ENCODE measurements at places on chromosomes 6 and 20.

DNA sequence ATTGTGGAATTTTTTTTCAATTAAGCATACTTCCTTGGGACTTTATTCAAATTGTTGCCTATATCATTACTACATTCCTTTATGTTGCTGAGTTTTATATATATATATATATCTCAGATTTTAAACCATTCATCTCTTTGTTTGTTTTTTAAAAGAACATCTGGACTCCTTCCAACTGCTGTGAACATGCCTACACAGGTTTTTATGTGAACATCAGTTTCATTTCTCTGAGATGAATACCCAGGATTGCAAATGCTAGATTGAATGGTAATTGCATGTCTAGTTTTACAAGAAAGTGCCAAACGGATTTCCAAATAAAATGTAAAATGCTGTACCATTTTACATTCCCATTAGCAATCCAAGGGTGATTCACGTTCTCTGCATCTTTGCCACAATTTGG is 1289.3 kb downstream of the HACE1 start:
- DNase-seq, result no peak

GRCh38 chr6:37060195-37060559 is 54.7 kb downstream of the FGD2 start:
- DNase-seq, result no peak

DNA sequence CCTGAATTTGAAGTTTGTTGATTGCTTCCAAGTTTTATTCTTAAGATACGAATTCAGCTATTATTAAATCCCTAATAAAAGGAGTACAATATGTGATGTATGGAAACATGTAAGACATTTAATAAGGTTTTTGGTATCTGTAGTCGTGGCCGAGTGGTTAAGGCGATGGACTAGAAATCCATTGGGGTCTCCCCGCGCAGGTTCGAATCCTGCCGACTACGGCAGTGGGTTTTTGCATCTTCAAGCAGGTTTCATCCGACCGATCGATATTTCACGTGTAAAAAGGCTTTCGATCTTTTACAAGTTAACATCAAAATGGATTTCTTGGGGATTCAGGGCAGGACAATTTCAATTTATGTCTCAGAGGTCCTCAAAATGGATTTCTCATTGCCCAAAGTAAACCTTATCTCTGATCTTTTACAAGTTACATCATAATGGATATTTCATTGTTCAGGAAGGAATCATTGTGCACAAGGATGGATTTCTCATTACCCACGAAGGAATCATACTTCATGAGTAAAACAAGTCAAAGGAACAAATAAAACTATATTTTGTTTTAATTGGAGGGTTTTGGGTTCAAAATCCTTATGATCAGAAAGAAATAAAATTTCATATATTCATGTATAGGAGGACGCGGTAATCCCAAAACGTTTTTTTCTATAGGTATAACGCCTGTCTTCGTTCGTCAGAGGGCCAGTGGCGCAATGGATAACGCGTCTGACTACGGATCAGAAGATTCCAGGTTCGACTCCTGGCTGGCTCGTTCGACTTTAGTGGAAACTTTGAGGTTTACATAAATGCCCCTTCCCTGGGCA is 37.3 kb upstream of the BTN3A2 start:
- DNase-seq, result no peak

GRCh38 chr6:121510568-121511177 is 75.2 kb downstream of the GJA1 start:
- DNase-seq, result no peak

- no peak for DNase-seq
Measured at GRCh38 chr6:37822851-37823682, 3.5 kb downstream of the ZFAND3 start.

- DNase-seq, result no peak
Measured at GRCh38 chr6:71126506-71126905, 162.1 kb upstream of the OGFRL1 start.

DNA sequence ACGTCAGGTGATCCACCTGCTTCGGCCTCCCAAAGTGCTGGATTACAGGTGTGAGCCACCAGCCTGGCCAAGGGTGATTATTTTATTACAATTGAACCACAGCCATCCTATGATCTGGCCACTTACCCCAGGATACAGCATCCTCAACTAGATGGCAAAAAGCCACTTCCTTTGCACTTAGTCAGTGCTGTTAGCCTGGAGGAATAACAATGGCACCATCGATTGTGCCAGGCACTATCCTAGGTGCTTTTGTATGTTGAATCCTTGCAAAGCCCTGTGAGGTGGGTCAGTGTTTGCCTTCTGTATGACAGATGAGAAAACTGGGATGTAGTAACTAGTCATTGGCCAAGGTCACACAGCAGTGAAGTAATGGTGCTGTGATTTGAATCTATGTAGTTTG is 11.2 kb upstream of the TTPAL start:
- DNase-seq, result no peak

DNA sequence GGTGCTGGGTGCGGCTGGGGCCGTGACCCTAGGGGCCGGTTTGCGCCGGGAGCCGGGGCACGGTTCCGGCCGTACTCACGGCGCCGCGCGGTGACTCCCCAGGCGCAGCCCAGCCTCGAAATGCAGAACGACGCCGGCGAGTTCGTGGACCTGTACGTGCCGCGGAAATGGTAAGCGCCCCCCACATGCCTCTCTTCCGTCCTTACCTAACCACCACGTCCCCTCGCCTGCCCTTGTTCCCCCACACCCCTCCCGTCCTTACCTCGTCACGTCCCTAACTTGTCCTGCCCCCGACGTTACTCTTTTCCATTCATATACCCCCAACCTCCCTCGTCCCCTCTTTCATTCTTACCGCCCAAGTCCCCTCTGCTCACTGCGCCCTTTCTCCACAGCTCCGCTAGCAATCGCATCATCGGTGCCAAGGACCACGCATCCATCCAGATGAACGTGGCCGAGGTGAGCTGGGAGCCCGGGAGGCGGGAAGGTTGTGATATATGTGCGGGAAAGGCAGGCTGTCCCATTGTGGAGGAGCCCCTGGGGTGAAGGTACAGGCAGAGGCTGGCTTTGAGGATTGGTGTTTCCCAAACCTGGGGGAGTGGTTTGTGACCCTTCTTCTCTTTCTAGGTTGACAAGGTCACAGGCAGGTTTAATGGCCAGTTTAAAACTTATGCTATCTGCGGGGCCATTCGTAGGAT is 463 bp downstream of the RPS21 start:
- no peak for DNase-seq

- DNase-seq, result no peak
Measured at GRCh38 chr20:57030611-57031600, 235.5 kb downstream of the BMP7 start.

- no peak for DNase-seq
Measured at GRCh38 chr6:111959766-111960165, 86.5 kb upstream of the FYN start.

DNA sequence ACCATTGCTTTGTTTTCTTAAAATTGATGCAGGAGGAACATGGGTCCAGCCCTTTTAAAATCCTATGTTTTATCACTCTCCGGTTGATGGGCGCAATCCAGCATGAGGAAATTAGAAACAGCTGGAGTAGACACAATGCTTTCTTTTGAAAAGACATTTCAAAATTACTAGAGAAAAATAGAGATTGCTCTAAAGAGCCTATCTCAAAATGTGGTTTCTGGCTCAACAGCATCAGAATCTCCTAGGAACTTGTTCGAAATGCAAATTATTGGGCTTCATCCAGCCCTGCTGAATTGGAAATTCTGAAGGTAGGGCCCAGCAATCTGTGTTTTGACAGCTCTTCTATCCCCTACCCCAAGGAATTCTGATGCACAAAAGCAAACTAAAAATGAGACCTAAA is 190.8 kb upstream of the BMP2 start:
- no peak for DNase-seq

GRCh38 chr6:17015551-17016381 is 86.1 kb upstream of the STMND1 start:
- no peak for DNase-seq

- DNase-seq, result no peak
Measured at GRCh38 chr20:54625497-54625896, 150.1 kb downstream of the DOK5 start.

GRCh38 chr6:152265651-152266050 is 371.5 kb downstream of the SYNE1 start:
- no peak for DNase-seq

GRCh38 chr6:124055963-124056362 is 252.3 kb downstream of the NKAIN2 start:
- no peak for DNase-seq

GRCh38 chr6:19864285-19864684 is 27.1 kb downstream of the ID4 start:
- DNase-seq, result no peak

GRCh38 chr20:10516529-10516928 is 81.4 kb downstream of the SLX4IP start:
- DNase-seq, result no peak

DNA sequence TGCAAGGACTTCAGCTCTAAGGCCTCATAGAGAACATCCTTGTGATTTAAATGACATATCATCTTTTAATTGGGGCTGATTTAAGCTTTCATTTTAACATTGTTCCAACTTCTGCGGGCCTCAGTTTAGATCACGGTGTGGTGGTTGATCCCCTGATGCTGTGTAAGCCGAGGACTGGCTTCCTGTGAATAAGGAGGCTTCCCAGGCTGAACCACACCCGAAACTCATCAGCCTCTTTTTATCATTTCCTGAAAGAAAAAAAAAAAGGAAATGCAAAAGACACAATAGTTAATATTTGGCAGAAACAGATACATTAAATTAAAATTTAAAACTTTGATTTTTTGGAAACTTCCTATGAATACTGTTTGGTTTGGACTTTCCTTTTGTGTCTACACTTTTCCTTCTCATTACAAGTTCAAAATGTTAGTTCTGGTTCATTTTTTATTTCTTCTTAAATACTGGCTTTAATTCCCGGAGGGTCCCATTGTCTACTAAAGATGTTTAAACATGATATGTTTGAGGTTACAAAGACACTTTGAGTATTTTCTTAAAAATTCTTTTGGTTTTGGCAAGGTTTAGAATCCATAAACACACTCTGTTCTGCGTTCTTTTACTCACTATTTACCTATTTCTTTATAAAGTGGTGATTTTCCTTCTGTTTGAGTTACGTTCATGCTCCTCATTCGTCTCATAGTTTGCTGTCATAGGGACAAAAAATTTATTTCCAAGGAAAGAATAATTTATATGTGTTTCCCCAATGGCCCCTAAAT is 230.0 kb upstream of the SULF2 start:
- DNase-seq, result no peak

DNA sequence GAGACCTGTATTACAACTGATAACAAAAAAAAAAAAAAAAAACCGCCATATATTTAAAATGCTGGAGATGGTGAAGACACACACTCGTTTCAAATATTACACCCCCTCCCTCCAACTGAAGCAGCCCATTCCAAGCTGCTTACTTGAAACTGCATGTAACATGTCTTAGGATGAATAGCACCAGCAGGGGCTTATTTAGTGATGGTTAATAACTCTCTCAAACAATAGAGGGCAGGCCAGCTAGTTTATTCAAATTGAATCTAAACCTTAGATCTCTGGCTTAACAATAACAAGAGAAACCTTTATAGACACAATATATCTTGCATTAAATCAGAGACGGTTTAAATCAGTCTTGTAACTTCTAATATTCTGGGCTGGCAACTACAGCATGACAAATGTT is 9.3 kb upstream of the JPH2 start:
- no peak for DNase-seq

DNA sequence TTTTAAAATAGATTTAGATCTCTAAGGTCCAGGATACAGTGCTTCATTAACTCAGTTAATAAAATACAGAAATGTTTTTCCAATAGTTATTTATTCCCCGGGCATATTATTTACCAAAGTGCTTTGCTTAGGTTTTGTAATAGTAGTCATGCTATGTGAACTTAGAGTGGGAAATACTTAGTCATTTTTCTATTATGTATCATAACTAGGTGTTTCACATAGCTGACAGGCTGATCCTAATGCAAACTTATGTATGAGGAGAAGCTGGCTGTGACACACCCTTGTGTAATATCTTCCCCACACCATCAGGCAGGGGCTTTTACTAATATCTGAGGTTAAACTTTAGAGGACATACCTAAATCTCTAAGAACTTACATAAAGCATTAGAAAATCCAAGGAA is 277.7 kb upstream of the RIMS1 start:
- no peak for DNase-seq

- DNase-seq, result no peak
Measured at GRCh38 chr6:28884423-28885131, 39.2 kb downstream of the TRIM27 start.

DNA sequence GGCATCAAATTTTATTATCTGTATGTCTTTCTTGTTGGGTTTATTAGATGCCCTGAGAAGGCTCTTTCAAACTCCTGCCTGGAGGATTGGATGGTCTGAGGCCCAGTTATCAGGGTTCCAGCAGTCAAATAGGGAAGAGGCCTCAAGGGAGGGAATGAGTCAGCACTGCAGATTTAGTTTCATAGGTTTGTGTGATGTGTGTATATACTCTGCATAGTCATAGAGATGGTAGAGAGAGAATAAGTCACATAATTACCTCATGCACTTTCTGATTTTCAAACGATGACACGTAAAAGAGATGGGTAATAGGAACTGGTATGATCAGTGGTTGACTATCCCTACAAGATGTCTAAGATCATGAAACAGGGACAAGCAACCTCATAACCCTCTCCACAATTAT is 82.1 kb downstream of the ADAT2 start:
- DNase-seq, result no peak

- no peak for DNase-seq
Measured at GRCh38 chr6:63804381-63804956, 168.9 kb downstream of the PHF3 start.

DNA sequence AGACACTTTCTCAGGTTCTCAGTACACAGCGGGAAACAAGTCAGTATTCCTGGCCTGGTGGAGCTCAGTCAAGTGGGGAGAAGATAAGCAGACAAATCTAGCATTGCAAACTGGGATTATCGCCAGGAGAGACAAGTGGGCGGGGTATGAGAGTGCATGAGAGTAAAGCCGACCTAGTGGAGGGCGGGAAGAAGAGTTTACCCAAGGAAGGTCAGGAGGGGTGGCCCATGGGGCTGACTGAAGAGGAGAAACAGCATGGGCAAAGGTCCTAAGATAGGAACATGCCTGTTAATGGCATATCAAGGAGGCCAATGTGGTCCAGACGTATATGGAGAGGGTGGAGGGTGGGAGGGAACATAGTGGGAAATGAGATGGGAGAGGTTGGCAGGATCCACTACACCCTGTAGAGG is 12.4 kb upstream of the CSNK2A1 start:
- no peak for DNase-seq

GRCh38 chr6:139549561-139550070 is 175.2 kb upstream of the CITED2 start:
- DNase-seq, result no peak

GRCh38 chr6:155075930-155076695 is 81.0 kb downstream of the TIAM2 start:
- DNase-seq, result no peak

DNA sequence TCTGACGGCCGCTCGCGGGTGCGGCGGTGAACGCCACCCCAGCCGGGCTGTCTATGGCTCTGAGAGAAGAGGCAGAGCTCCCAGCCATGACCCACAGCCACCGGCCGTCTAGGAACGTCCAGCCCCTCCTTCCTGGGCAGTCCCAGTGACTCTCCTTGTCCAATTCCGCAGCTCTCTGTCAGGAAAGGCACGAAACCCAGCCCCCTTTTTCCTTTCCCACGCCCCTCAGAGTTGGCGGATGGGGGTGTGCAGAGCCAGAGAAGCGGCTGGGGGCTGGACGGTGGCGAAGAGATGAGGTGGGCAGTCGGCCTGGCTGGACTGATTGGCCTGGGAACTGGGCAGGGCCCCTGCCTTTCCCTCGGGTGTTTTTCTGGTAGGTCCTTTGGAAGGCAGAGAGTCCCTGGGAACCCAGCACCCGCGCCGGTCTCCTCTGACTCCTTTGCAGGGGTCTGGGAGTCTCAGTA is 1.5 kb downstream of the EBF4 start:
- DNase-seq, result no peak

All from dorsolateral prefrontal cortex (tissue), 122 donors.